ENCODE measurements at places on chromosomes 5 and 9. TPM values are rescaled to one million over a fixed set of nuclear protein-coding genes. Genes with fewer than 3 reads are reported as not detected.
A peak's percentile ranks its signal among the peaks of the same experiment; 100 is the strongest.

DNA sequence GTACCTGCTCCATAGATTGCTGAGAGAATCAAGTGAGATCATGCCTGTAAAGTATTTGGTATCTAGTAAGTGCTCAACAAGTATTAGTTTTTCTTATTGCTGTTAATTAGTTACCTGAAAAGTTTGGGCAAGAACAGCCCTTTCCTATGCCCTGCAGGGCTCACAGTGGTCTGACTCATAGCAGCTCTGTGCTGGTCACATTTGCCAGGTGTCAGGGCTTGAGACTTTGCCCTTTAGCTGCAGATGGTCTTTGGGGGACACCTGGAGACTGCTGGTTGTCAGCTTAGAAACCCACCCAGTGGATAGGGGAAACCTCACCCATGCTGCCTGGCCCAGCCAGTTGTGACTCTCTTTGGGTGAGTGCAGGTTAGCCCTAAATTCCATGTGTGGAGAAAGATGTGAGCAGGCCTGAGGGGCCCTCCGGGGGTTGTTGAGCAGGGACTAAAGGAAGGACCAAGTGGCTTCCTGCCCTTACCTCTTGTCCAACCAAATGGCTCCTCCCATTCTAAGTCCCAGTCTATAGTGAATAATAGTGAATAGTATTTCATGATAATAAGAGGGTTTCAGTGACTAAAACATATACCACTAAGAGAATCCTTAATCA is 9.0 kb downstream of the COL27A1 start:
- H3K4me1 ChIP-seq = no peaks in the 10 kb centered on the region
- no peak overlapping the region for H3K4me3 ChIP-seq
- H3K27me3 ChIP-seq = peaks cover 25% of the 10 kb centered on the region
- no peak overlapping the region for H3K27ac ChIP-seq
- no peak for DNase-seq

The TAF11L14 gene
- total RNA-seq = not detected

DNA sequence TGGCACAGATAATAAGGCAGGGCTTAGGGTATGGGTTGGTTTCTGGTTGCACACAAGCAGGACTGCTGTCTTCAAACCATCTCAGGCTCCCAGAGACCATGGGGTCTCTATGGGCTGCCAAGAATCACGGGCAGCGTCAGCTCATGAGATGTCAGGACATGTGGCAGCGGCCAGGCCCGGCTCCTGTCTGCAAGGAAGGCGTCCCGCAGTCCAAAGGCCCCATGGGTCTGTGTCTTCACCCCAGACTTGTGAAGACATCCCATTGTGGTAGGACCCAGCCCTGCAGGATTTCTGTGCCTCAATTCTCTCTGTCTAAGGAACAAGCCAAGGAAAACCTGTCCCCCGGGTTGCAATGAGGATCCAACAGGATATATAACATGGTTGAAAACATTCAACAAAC is 32.6 kb downstream of the IPPK start:
- H3K4me1 ChIP-seq = no peaks in the 10 kb centered on the region
- H3K27ac ChIP-seq = no peak overlapping the region
- no peak overlapping the region for H3K4me3 ChIP-seq
- no peaks in the 10 kb centered on the region for H3K36me3 ChIP-seq

The ZNF483 gene
- total RNA-seq = 18.5 TPM

GRCh38 chr9:84486663-84487062 is 146.1 kb upstream of the SLC28A3 start:
- H3K27me3 ChIP-seq = peaks cover 14% of the 10 kb centered on the region
- H3K4me3 ChIP-seq = no peak overlapping the region
- no peak overlapping the region for H3K27ac ChIP-seq
- H3K36me3 ChIP-seq = no peaks in the 10 kb centered on the region
- H3K4me1 ChIP-seq = no peaks in the 10 kb centered on the region

DNA sequence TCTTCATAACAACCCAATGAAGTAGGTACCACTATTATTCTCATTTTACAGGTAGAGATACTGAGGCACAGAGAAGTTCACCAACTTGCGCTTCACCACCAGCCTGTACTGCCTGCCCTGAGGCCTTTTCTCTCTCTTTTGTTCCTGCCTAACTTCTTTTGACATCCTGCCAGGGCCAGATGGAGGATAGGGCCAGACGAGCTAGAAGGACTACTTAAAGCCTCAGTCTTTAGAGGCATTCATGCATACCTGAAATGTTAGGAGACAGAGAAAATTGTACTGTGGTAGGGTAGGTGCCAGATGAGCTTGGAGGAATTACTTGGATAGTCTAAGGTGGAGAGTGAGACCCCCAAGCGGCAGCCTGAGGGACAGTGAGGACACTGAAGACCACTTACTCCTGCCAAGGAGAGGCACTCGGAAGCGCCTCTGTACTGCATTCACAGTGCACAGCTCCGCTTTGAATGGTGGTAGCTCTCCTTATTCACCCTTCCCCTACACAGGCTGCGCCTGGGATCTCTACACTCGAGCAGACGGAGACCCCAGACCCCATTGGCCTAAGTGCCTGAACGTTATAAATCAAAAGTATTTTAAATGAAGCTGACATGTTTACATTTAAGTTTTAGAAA is 6.2 kb upstream of the ORM1 start:
- no peak overlapping the region for H3K27ac ChIP-seq
- no peak overlapping the region for H3K4me3 ChIP-seq
- peak; percentile 32 for DNase-seq
- no peaks in the 10 kb centered on the region for H3K36me3 ChIP-seq
- no peaks in the 10 kb centered on the region for H3K4me1 ChIP-seq

DNA sequence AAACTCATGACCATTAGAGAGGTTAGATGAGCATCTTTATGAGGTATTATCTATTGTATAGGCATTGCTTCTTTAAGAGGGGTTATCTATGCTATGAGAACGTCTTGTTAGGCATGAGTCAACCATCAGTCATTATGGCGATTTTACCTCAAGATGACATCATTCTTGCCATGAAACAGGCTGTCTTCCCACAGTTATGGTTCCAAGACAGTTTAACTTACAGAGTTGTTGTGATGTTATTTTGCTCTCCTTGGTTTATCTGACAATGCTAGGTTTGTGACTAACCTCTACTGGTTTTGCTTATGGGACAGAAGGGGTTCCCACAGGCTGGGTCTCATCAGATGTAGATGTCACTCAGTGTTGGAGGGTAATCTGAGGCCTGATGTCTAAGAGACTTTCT is 1864.7 kb upstream of the ACO1 start:
- H3K4me1 ChIP-seq = no peaks in the 10 kb centered on the region
- no peak for DNase-seq
- H3K4me3 ChIP-seq = no peak overlapping the region
- no peaks in the 10 kb centered on the region for H3K27me3 ChIP-seq
- H3K36me3 ChIP-seq = no peaks in the 10 kb centered on the region
- no peak overlapping the region for H3K27ac ChIP-seq

DNA sequence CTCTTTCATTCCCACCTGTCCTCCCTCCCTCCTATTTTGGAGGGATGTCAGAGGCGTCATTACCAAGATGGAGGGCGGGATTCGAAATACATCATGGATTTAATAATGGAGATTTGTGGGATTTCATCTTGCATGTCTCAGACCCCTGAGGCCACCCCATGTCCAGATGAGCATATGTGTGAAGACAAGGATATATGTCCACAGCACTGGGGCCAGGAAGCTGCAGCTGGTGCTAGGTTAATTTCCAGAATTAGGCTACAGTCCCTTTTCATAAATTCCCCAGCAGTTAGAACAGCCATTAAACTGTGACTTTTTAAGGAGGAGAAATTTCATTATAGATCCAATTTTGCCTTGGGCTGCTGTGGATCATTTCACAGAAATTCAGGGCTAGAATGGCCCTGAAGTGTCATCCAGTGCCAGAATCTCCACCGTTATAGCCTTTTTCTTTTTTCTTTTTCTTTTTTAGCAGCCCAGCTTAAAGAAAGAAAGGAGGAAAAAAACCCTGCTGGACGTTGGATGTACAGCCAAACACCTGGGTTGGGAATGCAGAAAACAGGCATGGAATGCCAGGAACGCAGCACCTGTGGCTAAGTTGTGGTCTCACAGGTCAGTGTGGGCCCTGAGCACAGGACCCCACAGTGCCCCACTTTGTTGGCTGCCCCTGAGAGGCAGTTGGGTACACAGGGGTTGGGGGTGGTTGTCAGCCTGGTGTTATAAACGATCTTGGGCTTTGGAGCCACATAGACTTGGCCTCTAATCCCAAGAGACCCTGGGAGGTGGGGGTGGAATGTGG is 50.2 kb upstream of the CXCL14 start:
- DNase-seq = no peak
- H3K4me1 ChIP-seq = no peaks in the 10 kb centered on the region
- H3K4me3 ChIP-seq = no peak overlapping the region
- H3K27me3 ChIP-seq = peaks cover 2% of the 10 kb centered on the region
- no peak overlapping the region for H3K27ac ChIP-seq
- H3K36me3 ChIP-seq = no peaks in the 10 kb centered on the region

DNA sequence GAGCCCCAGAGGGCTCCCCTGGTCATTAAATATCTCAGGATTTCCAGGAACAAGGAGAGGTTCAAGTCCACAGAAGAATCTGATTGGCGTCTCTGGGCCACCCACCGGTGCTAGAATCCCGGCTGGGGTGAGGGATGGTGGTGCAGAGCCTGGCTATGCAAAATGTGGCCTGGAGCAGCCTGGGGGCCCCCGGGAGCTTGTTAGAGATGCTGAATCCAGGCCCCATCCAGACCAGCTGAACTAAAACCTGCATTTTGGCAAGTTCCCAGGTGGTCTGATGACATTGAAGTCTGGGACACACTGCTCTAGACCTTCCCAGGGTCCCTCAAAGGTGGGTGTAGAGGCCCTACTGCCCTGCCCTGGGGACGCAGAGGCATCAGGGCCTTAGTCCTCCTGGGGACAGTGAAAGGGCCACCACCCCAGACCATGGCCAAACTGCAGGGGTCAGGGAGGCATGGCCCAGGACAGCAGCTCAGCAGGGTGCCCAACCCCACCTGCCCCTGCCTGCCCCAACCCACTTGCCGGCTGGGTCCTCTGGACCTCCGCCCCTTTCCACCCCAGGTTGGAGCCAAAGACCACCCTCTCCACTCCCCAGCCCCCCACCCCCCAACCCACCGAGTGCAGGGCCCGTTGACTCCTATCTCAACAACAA is 34.7 kb downstream of the ADAMTS2 start:
- H3K27me3 ChIP-seq = peaks cover 2% of the 10 kb centered on the region
- no peak overlapping the region for H3K4me3 ChIP-seq
- H3K27ac ChIP-seq = no peak overlapping the region

The FCN2 gene
- not detected for total RNA-seq

DNA sequence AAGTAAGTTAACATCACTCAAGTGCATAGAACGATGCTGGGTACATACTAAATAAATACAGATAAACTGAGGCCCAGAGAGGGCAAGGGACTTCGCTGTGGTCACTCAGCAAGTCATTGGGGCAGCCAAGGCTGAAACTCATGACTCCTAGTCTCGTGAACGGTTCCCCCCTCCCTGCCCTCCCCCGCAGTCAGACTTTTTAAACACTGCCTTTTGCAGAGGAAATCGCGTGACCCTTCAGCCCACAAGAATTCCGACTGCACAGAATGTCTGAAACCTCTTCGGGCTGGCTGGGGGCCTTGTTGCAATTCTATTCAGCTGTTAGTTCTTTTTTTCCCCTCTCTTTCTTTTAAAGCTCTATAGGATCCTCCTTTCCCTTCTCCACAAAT is 28.1 kb downstream of the NEK6 start:
- peaks cover 16% of the 10 kb centered on the region for H3K4me1 ChIP-seq
- no peak for DNase-seq
- peak overlapping the region; percentile 58 for H3K4me3 ChIP-seq
- no peaks in the 10 kb centered on the region for H3K36me3 ChIP-seq
- H3K27me3 ChIP-seq = peaks cover 2% of the 10 kb centered on the region
- H3K27ac ChIP-seq = peak overlapping the region; percentile 76

DNA sequence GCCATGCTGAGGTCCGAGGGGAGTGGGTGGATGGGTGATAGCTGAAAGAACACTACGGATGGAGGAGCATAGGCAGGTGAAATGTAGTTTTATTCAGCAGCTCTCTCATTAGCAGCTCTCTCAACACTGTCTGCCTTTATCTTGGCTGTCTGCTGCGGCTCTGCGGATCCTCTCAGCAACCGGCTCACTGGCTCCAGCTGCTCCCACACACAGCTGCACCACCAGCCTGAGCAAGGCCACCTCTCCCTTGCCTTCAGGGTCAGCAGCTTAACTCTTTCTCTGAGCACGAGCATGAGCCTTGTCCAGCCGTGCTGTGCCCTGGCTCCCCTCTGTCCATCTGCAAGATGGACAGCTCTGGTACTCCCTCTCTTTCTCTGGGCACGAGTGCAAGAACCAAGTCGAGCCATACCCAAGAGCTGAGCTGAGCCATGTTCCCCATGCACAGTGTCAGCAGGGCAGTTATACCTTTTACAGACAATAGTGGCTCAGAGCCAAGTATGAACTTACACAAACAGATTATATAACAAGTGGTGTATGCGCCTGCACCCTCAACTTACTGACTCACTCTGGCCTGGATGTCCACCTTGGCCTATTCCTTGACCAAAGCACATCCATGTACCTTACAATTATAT is 108.5 kb downstream of the MACIR start:
- H3K4me3 ChIP-seq = no peak overlapping the region
- H3K36me3 ChIP-seq = no peaks in the 10 kb centered on the region
- DNase-seq = no peak
- H3K4me1 ChIP-seq = no peaks in the 10 kb centered on the region

DNA sequence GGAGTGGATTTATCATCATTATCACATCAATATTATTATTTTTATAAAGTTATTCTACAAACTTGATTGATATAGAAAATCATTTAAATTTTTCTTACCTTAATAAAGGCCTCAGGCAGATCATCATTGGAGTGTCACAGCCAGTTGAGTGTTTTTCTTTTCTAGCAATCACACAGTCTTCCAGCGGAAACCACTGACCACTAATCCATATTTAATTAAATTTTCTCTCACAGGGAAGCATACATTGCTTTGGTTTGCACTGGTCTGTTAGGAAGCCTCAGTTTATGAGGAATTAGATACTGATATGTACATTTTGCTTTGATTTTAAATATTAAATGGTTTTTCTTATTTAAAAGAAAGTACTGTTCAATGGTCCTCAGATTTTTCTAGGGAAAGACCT is 6.7 kb downstream of the SPZ1 start:
- peaks cover 2% of the 10 kb centered on the region for H3K27me3 ChIP-seq
- H3K4me1 ChIP-seq = no peaks in the 10 kb centered on the region
- DNase-seq = no peak

GRCh38 chr9:81474792-81475191 is 214.6 kb downstream of the TLE1 start:
- H3K36me3 ChIP-seq = no peaks in the 10 kb centered on the region
- H3K27me3 ChIP-seq = no peaks in the 10 kb centered on the region
- H3K27ac ChIP-seq = no peak overlapping the region
- no peak for DNase-seq

- no peak for DNase-seq
- no peaks in the 10 kb centered on the region for H3K27me3 ChIP-seq
- no peak overlapping the region for H3K27ac ChIP-seq
- H3K4me1 ChIP-seq = no peaks in the 10 kb centered on the region
- H3K36me3 ChIP-seq = no peaks in the 10 kb centered on the region
These were observed 338.0 kb downstream of the SEMA5A start for GRCh38 chr5:9207817-9208418.

DNA sequence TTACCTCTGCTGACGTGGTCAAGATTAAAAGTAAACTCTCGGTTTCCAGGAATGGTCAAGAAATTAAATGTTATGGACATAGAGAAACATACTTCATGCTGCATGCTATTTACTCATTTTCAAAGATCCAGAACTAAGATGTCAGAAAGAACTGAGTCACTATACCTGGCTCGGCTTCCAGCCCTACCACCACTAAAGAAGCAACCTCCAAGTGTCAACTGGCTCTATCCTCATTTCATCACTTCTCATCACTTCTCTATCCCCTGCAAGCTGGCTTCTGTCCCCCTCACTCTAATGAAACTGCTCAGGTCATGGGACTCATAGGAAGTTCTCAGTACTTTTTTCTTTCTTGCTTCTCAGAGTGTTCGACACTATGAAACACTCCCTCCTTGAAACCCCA is 116.2 kb downstream of the CDK5RAP2 start:
- peaks cover 91% of the 10 kb centered on the region for H3K36me3 ChIP-seq
- H3K27ac ChIP-seq = no peak overlapping the region
- DNase-seq = no peak

Data from naive thymus-derived CD8-positive, alpha-beta T cell (primary cell).